ENCODE measurements at places on chromosomes 7 and 10.

- DNase-seq = no peak
Observed at GRCh38 chr7:29091715-29092114, 54.6 kb downstream of the CPVL start.

- DNase-seq = no peak
Observed at GRCh38 chr10:121624836-121625486, 26.7 kb upstream of the FGFR2 start.

GRCh38 chr7:605661-606450 lies 86.2 kb upstream of the PDGFA start:
- DNase-seq = no peak

GRCh38 chr10:97490592-97490991 lies 7.6 kb downstream of the MMS19 start:
- DNase-seq = peak; percentile 49

DNA sequence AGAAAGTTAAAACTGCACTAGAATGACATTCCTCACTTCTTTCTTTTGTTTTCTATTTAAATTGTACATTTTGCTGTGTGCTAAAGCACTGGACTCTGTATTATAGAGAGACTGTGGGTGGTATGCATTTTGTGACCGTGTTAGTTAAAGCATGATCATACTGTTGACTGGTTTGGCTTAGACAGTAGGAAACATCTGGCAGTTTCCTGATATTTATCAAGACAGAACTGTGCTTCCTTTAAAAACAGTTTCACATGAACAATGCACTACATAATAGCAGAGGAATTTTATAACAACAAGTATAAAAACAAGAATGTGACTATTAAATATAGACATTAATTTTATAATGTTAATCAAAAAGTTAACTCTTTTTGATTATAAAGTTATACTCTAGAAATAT lies 23.1 kb downstream of the GNG11 start:
- DNase-seq = no peak

DNA sequence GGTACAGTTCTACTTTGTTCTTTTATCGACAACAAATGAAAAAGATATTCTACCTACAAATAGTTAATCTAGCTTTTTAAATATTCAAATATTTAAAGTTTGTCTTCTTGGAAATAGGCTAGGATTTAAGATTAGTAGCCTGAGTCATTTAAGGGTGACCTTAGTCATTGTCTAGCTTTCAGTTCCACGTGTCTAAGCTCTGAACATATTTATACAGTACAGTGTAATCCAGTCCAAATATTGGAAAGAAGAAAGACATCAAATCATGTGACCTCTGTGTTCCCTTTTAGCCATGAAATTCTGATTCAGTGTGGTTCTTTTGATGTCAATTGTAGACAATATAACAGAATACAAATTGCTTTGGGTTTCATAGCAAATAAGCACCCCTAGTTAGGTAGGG lies 121.1 kb downstream of the MALRD1 start:
- no peak for DNase-seq

DNA sequence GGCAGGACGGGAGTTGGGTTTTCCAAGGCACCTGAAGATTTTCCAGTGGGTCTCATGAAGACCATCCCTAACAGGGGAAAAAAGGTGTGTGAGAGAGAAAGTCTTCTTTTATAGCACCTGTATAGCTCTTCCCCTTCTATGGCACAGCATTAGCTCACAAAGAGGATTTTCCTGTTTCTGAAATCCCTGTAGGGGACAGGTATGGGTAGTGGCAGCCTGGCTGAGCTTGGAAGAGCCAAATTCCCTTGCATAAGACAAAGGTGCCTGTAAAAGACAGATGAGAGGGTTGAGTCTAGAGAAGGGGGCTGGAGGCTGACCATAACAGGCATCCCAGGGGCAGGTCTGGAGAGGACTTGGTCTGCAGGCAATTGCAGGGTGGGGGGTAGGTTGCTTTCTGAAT lies 63.7 kb downstream of the COL13A1 start:
- no peak for DNase-seq

DNA sequence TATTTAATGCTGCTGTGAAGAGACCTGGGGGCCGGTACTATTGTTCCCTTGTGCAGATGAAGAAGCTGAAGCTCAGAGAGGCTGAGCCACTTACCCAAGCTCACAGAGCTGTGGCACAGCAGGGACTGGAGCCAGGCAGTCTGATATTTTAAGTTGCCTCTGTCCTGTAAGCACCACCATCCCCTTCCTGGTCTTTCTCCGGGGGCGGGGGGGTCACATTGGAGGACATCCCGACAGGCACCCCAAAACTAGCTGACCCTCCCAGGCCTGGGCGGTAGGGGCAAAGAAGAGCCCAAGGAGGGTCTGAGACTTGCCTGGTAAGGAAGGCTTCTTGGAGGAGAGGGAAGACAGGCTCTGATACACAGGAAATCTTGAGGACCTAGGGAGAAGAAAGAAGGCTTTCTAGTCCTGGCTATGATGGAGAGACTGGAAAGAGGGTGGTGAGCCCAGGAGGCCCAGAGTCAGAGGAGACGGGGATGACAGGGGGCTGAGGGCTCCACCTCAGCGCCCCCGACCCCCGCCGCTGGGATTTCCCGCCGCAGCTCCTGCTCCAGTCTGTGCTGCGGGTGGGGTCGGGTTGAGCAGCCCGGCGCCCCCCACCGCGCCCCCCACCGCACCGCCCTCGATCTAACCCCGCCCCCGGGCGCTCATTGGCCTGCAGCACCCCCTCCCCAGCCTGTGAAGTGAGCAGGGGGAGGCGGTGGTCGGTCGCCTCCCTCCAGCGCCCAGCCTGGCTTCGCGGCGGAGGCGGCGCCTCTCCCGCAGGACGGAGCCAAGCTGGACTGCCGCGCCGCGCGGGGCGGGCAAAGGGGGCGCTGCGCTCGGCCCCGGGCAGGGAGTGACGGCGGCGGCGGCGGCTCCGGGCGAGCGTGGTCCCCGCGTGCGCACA lies at the start of gene ADCYAP1R1:
TSS of gene ADCYAP1R1 (plus strand) at position 711 of the 889 bp plus-strand sequence. CDS start 10,957 bp downstream, outside the sequence.
- no peak for DNase-seq

GRCh38 chr7:22200777-22201176 lies 156.2 kb downstream of the RAPGEF5 start:
- no peak for DNase-seq

DNA sequence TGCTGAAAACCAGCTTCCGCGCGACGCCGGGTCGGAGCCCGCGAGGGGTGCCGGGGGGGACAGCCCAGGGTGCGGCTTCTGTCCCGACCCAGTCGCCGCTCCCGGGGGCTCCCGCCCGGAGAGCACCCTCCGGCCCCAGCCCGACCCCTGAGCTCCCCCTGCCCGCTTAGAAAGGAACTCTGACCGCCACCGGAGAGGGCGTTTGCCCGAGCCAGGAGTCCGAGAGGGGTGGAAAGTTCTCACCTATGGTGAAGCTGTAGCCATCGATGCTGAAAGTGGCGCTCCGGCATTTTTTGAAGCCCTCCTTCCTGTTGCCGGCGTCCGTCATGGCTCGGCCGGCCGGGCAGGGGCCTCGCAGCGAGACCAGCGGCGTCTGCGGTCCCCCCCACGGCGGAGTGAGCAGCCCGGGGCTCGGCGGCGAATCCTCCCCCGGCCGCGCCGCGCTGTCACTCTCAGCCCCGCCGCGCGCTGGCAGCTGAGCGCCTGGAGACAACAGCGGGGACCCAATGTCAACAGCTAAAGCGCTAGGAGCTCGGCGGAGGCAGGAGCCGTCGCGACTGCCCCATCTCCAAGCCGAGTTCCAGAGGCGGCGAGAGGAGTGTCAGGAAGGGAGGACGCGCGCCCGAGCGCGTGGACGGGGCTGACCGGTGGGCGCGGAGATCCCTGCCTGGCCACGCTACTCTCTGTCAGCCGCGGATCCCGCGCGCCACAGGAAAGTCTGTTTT lies 191.6 kb downstream of the LSM5 start:
- no peak for DNase-seq

GRCh38 chr7:35993676-35994606 lies 159.1 kb upstream of the EEPD1 start:
- no peak for DNase-seq

DNA sequence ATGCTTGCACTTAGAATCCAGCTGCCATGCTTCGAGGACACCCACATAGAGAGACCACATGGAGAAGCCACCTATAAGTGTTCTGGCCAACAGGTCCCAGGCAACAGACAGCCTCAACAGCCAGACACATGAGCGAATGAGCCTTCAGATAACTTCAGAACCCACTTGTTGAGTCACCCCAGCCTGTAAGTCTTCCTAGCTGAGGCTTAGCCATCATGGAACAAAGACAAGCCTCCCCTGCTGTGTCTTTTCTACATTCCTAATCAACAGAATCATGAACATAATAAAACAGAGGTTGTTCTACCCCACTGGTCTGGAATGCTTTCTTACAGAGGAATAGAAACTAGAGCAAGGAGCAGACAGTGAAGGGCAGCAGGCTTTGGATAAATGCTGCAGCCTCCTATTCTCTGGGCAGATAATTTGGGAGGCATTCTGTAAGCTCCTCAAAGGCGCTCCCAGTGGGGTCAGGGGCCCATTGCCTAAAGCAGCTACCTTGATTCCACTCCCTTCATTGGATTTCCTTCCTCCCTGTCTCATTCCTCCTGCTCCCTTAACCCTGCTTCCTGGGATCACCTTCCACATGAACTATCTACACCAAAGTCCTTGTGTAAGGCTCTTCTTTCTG lies 4.6 kb downstream of the TLL2 start:
- DNase-seq = no peak

GRCh38 chr10:72981882-72982529 lies 27.4 kb upstream of the PLA2G12B start:
- no peak for DNase-seq

GRCh38 chr7:33076737-33077136 lies 14.2 kb upstream of the NT5C3A start:
- no peak for DNase-seq

DNA sequence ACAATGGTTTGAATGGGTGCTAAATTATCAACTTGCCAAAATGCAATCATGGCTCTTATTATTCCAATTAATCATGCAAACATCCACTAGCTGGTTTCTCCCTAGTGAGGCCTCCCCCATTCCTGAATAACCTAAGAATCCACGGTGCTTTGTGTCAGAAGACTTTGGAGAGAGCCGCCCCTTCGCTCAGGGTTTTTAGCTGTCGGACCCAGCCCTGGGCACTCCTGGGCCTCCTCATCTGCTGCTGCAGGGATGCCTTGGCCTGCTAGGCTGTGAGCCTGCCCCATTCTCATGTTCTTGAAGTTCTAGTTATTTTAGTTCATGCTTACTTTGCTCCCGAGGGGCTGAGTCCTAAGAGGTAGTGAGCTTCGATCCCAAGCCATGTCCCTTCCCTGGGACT lies 34.1 kb upstream of the SFRP5 start:
- DNase-seq = no peak

- DNase-seq = no peak
Observed at GRCh38 chr7:82172017-82172416, 271.6 kb downstream of the CACNA2D1 start.

- peak; percentile 31 for DNase-seq
Observed at GRCh38 chr7:99137411-99138180, 6.3 kb downstream of the SMURF1 start.

GRCh38 chr7:22676385-22676784 lies 50.6 kb upstream of the IL6 start:
- no peak for DNase-seq
